CD8-positive, alpha-beta memory T cell (primary cell): ENCODE measurements at places on chromosomes 2 and 18. TPM values are rescaled to one million over a fixed set of nuclear protein-coding genes. Genes with fewer than 3 reads are reported as not detected.

The CCDC85A gene
- total RNA-seq, result not detected

The PDCL3 gene
- total RNA-seq, result 54.1 TPM

The CD8A gene
- 363 TPM for total RNA-seq

The ZNF804A gene
- not detected for total RNA-seq

GRCh38 chr18:2699001-2699400, 43.5 kb downstream of the SMCHD1 start:
- no peak overlapping the region for H3K4me3 ChIP-seq
- H3K27ac ChIP-seq, result no peak overlapping the region
- no peaks in the 10 kb centered on the region for H3K4me1 ChIP-seq

DNA sequence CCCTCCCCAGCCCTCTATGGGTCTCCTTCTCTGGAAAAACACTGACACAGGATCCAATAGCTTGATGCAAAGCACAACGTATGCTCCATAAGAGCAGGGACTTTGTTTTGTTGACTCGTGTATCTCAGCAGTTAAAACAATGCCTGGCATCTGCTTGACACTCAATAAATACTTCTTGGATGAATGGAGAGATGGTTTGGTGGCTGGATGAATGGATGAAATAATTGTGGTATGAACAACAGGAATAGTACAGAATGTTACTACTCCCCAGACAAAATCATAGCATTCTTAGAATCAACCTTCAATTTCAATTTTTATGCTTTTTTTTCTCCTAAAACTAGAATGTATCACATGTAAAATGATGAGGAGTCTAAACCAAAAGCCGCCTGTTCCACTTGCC, 57.4 kb downstream of the KCNE4 start:
- no peaks in the 10 kb centered on the region for H3K36me3 ChIP-seq
- no peak overlapping the region for H3K4me3 ChIP-seq
- no peak for DNase-seq
- no peaks in the 10 kb centered on the region for H3K4me1 ChIP-seq
- no peak overlapping the region for H3K27ac ChIP-seq

- no peaks in the 10 kb centered on the region for H3K36me3 ChIP-seq
- H3K27ac ChIP-seq, result no peak overlapping the region
- peaks cover 4% of the 10 kb centered on the region for H3K4me1 ChIP-seq
- H3K4me3 ChIP-seq, result no peak overlapping the region
- H3K27me3 ChIP-seq, result no peaks in the 10 kb centered on the region
Measured at GRCh38 chr2:171411791-171412483, 21.9 kb downstream of the METTL8 start.
